ENCODE measurements at places on chromosomes 11 and 22.

- DNase-seq = no peak
Measured at GRCh38 chr11:72760539-72761405, 8.6 kb upstream of the ARAP1 start.

GRCh38 chr11:131454490-131454889 is 84.1 kb downstream of the NTM start:
- no peak for DNase-seq

DNA sequence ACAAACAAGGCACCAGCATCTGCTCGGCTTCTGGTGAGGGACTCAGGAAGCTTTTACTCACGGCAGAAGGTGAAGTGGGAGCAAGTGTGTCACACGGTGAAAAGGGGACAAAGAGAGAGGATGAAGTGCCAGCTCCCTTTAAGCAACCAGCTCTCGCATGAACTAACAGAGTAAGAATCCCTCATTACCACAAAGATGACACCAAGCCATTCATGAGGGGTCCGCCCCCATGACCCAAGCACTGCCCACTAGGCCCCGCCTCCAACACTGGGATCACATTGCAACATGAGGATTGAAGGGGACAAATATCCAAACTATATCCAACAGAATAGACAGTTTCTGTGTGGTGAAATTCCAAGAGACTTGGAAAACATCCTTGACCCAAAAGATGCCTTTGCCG is 198.2 kb upstream of the POU2AF2 start:
- no peak for DNase-seq

DNA sequence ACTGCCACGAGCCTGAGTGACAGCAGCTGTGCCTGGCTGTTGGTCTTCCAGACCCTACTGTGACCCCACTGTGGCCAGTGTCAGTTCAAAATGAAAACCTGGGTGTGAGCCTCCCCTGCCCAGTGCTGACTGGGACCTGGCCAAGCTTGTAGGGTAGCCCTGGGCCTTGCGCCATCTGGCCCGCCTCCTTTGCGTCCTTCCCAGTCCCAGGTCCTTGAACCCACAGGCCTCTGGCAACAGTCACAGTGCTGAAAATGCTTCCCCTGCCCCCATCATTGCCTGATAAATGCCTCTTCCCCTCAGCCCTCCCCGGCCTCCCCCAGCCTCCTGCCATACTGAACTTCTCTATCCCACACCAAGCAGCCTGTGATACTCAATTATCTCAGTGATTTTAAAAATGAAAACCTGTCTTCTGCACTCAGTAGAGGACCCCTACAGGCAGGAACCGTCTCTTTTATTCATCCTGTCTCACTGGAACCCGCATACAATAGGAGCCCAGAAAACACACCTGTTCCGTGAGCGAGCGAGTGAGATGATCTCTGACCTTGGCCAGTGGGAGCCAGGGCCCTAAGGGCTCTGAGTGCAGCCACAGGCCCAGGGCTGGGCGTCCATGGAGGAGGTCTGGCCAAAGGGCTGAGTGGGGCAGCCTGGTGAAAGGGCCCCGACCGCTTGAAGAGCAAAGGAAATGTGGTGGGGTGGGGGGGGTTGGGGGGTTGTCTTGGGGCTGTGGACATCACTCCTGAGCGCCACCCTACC is 49.7 kb upstream of the TTLL12 start:
- DNase-seq = peak; percentile 82

- no peak for DNase-seq
Measured at GRCh38 chr22:48579043-48579927, 1248.4 kb downstream of the BRD1 start.

GRCh38 chr11:46216019-46216764 is 61.3 kb upstream of the CREB3L1 start:
- DNase-seq = no peak

GRCh38 chr22:20229916-20230775 is 38.0 kb downstream of the RTN4R start:
- no peak for DNase-seq

DNA sequence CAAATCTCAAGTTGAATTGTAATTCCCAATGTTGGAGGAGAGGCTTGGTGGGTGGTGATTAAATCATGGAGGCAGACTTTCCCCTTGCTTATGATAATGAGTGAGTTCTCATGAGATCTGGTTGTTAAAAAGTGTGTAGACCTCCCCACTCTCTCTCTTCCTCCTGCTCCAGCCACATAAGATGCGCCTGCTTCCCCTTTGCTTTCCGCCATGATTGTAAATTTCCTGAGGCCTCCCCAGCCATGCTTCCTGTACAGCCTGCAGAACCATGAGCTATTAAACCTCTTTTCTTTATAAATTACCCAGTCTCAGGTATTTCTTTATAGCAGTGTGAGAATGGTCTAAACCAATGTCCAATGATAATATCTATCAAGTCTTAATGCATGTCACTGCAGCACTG is 34.2 kb downstream of the SOX6 start:
- no peak for DNase-seq

- no peak for DNase-seq
Measured at GRCh38 chr11:109971184-109971523, 122.0 kb upstream of the ZC3H12C start.

GRCh38 chr11:73423506-73423905 is 47.3 kb downstream of the RELT start:
- no peak for DNase-seq

DNA sequence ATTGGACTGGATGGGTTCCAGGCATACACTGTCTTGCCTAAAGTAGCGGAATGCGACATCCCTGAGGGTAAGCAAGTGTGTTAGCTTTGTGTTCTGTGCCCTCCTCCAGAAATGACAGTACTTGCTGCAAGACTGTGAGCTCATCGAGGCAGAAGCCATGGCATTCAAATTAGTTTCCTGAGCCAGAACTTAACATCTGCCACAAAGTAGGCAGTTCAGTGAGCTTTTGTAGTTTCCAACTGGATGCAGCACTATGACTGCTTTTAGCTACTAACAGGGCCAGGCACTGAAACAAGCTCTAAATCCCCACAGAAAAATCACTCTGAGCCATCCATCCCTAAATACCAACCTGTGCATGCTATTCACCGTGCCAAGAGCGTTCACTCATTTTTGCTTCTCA is 1.2 kb upstream of the FAR1 start:
- DNase-seq = no peak

- no peak for DNase-seq
Measured at GRCh38 chr11:15758857-15759465, 597.4 kb downstream of the SOX6 start.

DNA sequence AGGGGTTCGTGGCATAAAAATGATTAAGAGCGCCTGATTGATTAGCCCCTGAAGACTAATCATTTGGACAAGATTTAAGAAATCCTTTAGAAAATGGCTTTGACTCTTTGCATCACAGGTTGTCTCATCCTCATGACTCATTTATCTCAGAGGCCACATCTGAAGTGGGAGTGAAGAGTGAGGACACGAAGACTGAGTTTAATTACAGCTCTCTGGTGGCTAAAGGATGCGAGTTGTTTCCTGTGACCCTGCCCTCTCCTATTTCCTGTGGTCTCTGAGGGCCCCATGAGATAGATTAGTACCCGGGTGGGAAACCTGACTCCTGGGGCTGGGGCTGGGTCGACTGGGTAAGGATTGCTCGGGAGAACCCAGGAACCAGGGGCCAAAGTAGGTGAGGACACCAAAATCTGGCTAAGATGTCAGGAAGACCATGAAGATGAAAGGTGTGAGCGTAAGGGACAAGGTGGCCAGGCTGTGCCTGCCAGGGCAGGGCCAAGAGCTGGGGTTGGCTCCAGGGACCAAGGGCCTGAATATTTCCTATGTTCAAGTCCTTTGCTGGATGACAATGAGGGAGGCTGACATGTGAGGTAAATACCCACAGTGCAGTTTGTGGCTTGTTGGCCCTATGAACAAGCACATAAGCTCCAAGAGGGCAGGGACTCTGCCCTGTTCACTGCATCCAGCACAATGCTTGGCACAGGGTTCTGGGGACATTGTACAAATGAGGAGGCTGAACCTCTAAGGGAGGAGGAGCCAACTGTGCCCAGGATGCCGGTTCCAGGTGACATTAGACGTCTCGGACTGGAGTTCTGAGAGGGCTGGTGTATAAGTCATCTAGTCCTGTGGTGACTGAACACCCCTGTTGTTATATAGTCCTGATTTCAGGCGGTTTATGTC is 3.6 kb downstream of the OTOG start:
- DNase-seq = no peak

DNA sequence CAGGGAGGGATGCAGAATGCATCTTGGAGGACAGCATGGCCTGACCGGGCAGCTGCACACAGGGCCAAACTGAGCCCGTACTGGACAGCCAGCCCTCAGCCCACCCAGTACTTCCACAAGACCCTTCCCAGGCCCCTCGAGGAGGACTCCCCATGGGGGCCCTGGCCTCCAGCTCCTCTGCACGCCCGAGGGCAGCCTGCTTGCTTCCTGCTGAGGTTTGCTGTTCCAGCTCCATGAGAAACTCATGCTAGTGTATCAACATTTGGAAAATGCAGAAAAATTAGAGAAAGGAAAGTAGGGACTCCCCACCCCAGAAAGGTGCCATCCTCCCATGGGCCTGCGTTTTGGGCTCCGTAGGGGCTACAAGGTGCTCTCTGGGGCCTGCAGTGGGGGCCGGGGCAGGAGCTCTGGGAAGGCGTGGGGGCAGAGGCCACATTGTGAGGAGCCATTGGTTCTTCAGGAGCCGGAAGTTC is 21.3 kb upstream of the CCDC188 start:
- no peak for DNase-seq

DNA sequence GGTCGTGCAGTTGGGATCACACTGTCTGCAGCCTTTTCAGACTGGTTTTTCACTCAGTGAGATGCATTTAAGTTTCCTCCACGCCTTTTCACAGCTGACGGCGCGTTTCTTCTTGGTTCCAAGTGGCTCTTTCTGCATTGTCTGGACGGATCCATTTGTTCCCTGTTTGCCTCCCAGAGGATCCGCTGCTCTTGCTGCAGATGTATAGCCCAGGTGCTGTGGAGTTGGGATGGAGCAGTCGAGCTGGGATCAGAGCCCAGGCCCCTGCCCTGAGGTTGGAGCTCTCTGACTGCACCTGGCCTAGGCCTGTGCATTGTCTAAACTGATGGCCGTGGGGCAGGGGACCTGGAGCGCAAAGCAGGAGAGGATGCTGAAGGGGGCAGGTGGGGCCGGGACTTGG is 51.6 kb downstream of the PARVB start:
- DNase-seq = no peak

- no peak for DNase-seq
Measured at GRCh38 chr11:507727-508515, 879 bp upstream of the RNH1 start.

- DNase-seq = no peak
Measured at GRCh38 chr11:134252346-134253187, 585 bp downstream of the THYN1 start.

DNA sequence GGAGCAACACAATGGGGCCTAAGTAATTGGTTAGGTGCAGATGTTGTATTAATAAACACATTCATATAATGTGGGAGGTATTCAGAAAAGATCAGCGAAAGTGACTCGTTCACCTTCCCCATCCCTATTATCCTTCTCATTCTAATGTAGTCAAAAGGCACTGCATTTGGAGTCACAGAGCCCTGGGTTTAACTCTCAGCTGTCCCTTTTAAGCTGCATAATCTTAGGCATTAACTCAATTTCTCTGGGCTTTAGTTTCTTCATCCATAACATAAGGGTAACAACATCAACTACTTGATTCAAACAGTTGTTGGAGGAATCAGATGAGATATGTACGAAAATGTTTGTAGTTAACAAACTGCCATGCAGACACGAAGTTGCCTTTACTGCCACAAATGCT is 187.6 kb upstream of the PITPNB start:
- DNase-seq = no peak

GRCh38 chr22:30212996-30213441 is 33.5 kb downstream of the LIF start:
- DNase-seq = no peak

GRCh38 chr22:21104126-21104691 is 58.5 kb downstream of the LRRC74B start:
- no peak for DNase-seq

GRCh38 chr22:38347181-38347943 is 30.1 kb upstream of the CSNK1E start:
- DNase-seq = no peak

DNA sequence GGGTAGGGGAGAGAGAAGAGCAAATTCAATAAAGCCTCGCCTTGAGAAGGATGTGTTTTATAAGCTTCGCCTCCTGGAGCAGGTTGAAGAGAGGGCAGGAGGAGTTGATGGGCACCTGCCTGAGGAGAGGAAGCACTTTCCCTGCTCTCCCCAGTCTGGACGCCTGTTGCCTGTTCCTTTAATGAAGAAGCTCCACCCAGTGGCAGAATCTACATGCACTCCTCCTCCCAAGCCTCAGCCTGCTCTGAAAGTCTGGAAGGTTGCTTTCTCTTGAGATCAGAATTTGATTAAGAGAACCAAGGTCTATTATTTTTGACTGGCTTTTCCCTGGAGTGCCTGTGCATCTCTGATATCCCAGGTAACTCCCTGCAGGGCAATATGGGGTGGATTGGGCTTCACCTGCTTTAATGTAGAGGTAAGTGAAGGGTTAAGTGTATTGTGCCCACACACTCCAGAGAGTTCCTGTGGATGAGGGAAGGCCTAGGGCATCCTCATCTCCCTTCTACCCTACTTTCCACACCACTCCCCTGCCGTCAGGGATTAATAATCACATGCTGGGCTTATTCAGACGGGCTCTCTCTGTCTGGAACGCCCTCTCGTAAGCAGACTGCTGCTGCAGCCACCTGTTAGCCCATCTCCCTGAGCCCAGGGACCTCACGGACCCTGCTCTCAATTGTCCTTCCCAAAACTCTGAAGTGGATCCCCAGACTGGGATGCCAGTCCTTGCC is 22.3 kb downstream of the NTM start:
- no peak for DNase-seq

DNA sequence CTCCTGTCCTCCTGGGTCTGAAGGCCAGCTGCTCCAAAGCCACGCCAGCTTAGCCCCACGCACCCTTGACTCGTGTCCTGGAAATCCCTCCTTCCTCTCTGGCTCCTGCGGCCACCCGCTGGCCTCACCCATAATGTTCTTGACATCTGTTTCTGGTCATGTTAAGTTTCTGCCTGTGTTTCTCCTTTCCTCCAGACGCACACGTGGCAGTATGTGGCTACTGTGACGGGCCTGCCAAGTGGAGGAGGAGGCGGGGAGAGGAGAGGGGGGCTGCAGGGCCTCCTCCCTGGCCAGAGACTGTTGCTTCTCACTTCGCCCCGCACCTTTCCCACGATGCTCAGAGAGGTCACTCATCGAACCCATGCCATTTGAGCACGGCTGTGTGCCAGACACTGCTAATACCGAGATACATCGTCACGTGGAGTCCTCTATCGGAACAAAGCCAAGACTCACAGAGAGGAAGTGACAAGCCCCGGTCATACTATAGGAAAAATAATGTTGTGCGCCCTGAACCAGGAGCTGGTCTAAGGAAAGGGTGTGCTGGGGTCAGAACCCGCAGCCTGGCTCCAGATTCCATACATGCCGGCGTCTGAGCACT is 11.5 kb downstream of the C1QTNF6 start:
- no peak for DNase-seq

DNA sequence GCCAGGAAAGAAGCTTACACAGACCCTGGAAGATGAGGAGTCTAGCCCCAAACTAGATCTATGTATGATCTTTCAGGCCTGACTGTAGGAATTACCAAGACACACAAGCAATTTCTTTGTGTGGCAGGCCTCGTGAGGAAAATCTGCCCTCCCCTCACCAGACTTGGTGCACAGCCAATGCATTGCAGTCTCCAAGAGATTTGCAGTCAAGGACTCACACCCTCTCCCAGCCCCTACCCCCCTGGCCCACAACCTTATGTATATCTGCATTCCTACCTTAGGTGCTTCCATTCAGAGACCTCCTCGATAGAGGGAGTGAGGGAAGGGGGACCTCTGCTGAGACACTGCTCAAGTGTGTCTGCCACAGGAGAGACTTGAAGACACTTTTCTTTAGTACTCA is 9.8 kb downstream of the OR8B12 start:
- no peak for DNase-seq

GRCh38 chr11:112871909-112872500 is 89.2 kb upstream of the NCAM1 start:
- DNase-seq = no peak
